NCI-H2107 (cell line): ENCODE measurements at places on chromosomes 7 and 10.

DNA sequence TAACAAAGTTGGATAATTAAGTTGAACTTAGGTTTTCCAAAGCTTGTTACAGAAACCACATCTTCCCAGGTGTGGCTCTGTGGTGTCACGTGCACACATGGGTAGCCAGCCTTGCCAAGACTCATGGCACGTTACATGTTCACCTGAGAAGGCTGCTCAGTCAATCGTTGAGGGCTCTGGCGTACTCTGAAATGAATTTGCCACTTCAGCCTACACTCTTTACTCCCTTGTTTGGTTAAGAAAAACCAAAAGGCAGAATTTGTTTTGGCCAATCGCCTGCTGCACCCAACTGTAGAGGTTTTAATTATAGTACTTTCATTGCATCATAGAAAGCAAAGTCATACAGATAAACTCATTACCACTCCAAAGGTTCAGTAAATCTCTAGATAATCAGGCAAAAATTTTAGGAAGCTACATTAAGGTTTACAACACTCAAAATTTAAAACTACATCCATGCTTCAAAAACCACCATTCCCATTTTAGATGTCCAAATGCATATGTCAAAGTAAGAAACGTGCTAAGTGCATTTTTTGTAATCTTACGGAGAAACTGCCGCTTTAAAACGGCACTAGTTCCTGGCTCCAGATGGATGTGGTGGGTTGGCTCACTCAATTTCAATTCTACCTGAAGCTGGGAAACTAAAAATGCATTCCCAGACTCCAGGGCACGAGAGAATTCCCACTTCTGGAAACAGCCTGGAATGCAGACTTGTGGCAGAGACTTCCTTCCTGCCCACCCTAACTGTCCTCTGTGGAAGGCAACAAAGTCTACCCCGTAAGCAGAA is 88.4 kb downstream of the DIP2C start:
- DNase-seq: no peak

- DNase-seq: no peak
These were observed 1.2 kb upstream of the SLC18A3 start for GRCh38 chr10:49609006-49609282.

GRCh38 chr7:82455295-82455694 is 11.7 kb upstream of the CACNA2D1 start:
- no peak for DNase-seq

DNA sequence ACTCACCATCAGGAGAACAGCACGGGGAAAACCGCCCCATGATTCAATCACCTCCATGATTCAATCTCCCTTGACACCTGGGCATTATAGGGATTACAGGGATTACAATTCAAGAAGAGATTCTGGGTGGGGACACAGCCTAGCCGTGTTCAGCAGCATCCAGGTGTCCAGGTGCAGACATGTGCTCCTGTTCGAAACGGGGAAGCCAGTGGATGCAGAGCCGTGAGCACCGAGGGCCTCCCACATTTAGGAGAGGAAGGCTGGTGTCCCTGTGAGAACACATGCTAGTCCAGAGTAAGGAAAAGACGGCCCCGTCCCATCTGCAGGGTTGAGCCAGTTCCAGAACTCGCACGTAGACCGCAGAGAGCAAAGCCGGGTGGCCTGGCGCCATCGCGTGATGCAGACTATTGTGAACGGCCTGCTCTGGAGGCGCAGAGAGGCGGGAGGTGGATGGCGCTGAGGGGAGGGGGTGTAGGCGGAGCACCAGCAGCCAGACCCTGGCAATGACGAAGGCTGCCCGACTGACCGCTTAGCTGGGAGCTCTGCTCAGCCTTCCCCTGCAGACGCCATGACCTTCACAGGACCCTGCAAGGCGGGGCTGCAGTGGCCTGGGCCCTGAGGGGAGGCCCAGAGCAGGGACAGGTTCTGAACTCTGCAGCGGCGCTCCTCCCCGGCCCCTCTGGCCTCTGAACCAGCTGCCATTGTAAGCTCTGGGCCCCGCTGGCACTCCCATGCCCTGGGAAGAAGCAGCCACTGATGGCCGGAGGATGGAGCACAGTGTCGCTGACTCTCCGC is 141.6 kb upstream of the TCERG1L start:
- no peak for DNase-seq

DNA sequence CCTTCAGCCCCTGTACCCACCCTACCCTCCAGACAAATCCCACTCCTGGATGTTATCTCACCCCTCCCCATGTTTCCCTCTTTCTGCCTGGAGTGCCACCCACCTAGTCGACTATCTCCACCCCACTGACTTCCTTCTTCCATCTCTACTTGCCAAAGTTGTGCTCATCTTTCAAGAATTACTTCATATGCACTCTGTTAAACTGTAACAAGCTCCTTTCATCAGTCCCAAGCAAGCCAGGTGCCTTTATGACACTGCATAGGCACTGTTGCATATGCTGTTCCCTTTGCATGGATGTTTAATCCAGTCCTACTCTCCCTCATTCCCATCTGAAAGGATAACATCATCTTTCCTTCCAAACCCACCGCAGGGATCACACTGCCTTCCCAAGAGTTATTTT is 8.9 kb upstream of the CDK1 start:
- DNase-seq: no peak

DNA sequence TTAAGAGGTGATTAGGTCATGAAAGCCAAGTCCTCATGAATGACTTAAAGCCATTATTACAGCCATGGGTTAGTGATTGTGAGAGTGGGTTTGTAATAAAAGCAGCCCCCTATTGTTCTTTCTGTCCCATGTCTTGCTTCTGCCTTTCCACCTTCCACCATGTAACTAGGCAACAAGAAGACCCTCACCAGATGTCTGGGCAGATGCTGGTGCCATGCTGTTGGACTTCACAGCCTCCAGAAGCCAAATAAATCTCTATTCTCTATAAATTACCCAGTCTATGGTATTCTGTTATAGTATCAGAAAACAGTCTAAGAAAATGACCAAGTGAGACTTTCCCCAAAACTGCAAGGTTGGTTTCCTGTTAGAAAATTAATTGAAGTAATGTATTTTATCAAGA is 460.3 kb upstream of the ADARB2 start:
- DNase-seq: no peak

- no peak for DNase-seq
These were observed 23.7 kb downstream of the GPR26 start for GRCh38 chr10:123689880-123690279.

GRCh38 chr7:108367946-108368345 is 88.3 kb downstream of the NRCAM start:
- DNase-seq: no peak

- DNase-seq: no peak
These were observed 38.3 kb upstream of the SRGN start for GRCh38 chr10:69049566-69049961.

GRCh38 chr10:59513558-59513957 is 151.2 kb upstream of the FAM13C start:
- no peak for DNase-seq

DNA sequence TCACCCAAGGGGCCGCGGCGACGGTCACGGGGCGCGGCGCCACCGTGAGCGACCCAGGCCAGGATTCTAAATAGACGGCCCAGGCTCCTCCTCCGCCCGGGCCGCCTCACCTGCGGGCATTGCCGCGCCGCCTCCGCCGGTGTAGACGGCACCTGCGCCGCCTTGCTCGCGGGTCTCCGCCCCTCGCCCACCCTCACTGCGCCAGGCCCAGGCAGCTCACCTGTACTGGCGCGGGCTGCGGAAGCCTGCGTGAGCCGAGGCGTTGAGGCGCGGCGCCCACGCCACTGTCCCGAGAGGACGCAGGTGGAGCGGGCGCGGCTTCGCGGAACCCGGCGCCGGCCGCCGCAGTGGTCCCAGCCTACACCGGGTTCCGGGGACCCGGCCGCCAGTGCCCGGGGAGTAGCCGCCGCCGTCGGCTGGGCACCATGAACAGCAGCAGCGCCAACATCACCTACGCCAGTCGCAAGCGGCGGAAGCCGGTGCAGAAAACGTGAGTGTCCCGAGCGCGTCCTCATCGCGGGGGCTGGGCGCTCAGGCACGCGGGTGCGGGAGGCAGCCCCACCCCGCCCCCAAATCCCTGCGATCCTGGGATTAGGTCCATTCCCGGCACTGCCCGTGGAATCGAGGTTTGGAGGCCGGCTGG is 509 bp downstream of the AHR start:
- DNase-seq: no peak

GRCh38 chr7:154861589-154861988 is 141.3 kb downstream of the PAXIP1 start:
- DNase-seq: no peak

DNA sequence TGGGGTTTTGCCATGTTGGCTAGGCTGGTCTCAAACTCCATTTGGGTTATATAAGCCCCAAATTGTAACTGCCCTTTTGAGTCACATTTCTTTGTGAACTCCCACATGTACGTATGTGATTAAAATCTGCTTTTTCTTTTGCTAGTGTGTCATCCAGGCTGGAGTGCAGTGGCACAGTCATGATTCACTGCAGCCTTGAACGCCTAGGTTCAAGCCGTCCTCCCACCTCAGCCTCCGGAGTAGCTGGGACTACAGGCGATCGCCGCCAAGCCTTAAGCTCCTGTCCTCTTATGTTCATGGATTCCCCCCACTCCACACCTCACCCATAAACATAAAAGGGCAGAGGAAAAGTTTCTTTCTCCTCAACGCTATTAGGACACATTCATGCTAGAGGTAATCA is 4.4 kb upstream of the SMC3 start:
- no peak for DNase-seq

DNA sequence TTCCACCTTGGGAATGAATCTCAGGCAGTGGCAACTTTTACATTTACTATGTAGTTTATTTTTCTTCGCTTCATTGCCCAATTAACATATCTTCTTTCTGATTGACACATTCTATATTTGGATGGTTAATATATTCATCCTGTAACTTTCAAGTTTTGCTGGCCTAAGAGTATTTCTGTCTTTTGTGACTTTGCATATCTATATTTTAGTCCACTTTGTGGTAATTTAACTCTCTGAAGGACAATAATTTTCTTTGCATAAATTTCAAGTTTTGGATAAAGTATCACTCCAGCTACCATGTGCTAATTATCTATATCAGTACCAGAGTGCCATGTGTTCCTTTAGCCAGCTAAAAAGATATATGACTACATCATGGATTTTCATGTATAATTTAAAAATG is 151.5 kb upstream of the KAT6B start:
- DNase-seq: no peak
